ENCODE measurements at places on chromosomes 2 and 18.

GRCh38 chr2:8566774-8567468 lies 114.9 kb upstream of the ID2 start:
- no peaks in the 10 kb centered on the region for H3K27me3 ChIP-seq
- H3K4me3 ChIP-seq: no peak overlapping the region
- H3K27ac ChIP-seq: no peak overlapping the region
- H3K36me3 ChIP-seq: no peaks in the 10 kb centered on the region

- peak overlapping the region; percentile 89 for H3K27ac ChIP-seq
- no peaks in the 10 kb centered on the region for H3K36me3 ChIP-seq
- peak overlapping the region; percentile 48 for H3K4me3 ChIP-seq
- H3K4me1 ChIP-seq: no peaks in the 10 kb centered on the region
- DNase-seq: peak; percentile 10
Observed at GRCh38 chr2:71277536-71278103, 50.7 kb upstream of the PAIP2B start.

DNA sequence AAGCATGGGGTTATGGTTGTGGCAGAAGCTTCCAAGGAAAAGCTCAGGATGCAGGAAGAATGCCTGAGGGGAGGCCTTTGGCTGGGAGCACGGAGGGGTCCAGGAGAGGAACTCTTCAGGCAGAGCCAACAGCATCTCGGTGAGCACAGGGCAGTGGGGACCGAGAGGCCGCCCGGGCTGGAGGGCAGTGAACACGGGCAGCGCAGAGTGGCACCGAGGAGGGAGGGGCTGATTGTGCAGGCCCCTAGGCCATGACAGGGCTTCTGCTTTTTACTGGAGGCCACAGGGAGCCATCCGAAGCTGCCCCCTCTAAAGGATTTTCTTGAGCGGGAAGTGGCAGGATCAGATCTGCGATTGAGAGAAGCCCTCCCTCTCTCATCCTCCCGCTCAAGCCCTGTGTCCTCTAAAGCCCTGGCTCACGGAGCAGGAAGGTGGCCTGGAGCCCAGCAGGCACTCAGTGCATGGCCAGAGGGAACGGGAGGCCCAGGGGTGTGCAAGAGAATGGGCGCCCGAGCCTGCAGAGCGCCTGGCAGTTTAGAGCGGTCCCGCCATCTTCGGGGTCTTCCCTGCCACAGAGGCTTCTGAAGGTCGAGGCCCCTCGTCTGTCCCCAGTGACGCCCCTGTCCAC lies 110.0 kb upstream of the STON1 start:
- no peaks in the 10 kb centered on the region for H3K27me3 ChIP-seq
- no peak overlapping the region for H3K4me3 ChIP-seq
- no peaks in the 10 kb centered on the region for H3K36me3 ChIP-seq

GRCh38 chr2:64404002-64404731 lies 49.8 kb upstream of the LGALSL start:
- no peaks in the 10 kb centered on the region for H3K27me3 ChIP-seq
- H3K27ac ChIP-seq: peak overlapping the region; percentile 80
- H3K4me1 ChIP-seq: no peaks in the 10 kb centered on the region
- no peaks in the 10 kb centered on the region for H3K36me3 ChIP-seq
- H3K4me3 ChIP-seq: no peak overlapping the region

DNA sequence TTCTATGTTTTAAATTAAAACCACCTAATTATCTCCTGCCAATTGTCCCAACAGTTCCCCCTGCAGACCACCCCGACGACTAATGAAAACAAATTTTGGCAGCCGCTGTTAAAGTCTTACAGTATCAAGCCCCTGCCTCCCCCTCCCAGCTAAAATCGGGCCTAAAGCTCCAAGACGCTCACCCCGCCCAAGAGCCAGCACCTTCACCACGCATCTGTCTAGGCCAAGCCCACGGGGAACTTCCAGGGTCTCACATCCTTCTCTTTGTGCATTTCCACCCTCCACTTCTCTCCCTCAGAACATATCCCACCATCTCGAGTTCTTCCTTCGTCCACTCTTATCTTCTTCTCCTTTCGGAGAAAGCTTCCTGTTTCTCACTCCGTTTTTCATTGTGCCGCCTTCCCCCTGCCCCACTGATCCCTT lies 445 bp downstream of the PRPF40A start:
- H3K27me3 ChIP-seq: no peaks in the 10 kb centered on the region
- H3K36me3 ChIP-seq: peaks cover 22% of the 10 kb centered on the region
- H3K4me1 ChIP-seq: peaks cover 12% of the 10 kb centered on the region
- DNase-seq: no peak
